HTR-8/SVneo (cell line): ENCODE measurements at places on chromosomes 11 and 22.

GRCh38 chr11:30304620-30305019 is 18.3 kb upstream of the ARL14EP start:
- DNase-seq, result no peak

GRCh38 chr11:117829369-117829725 is 4.8 kb upstream of the FXYD2 start:
- DNase-seq, result no peak

- DNase-seq, result peak; percentile 46
These were observed 50.5 kb downstream of the MAPK1 start for GRCh38 chr22:21816787-21817496.

GRCh38 chr11:134350381-134350780 is 18.6 kb downstream of the GLB1L2 start:
- no peak for DNase-seq

- no peak for DNase-seq
These were observed 1.1 kb downstream of the FAT3 start for GRCh38 chr11:92225568-92226330.

DNA sequence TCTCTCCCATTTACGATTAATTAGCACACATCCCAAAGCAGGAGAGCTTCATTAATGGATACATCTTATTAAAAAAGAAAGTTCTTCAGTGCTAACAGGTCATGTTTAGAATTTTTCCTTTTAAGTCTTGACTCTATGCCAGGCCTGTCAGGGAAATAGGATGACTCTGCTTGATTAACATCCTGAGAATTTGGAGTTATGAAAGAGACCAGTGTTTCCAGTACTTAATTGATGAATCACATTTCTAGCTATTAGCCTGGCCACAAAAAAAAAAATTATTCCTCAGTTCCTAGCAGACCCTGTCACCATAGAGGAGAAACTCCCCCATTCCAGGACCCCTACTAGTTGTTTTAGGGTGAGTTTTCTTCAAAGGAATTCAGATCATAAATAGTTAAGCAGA is 23.6 kb upstream of the ME3 start:
- DNase-seq, result peak; percentile 75

DNA sequence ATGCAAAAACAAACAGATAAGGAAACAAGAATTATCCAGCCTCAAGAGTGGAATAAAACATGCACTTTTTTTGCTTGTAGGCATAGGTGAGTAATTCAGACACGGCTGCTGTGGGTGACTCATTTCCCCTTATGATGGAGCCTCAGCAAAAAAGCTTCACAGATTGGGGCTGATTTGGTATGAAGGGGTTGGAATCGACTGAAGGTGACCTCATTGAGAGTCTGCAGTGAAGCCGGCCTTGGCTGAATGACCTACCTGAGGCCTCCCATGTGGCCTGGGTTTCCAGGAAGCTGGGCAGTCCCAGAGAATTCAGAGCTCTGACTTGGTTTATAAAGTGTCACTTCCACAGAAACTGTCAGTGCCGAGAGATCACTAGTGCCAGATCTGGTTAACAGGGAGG is 34.2 kb upstream of the VPREB1 start:
- no peak for DNase-seq

DNA sequence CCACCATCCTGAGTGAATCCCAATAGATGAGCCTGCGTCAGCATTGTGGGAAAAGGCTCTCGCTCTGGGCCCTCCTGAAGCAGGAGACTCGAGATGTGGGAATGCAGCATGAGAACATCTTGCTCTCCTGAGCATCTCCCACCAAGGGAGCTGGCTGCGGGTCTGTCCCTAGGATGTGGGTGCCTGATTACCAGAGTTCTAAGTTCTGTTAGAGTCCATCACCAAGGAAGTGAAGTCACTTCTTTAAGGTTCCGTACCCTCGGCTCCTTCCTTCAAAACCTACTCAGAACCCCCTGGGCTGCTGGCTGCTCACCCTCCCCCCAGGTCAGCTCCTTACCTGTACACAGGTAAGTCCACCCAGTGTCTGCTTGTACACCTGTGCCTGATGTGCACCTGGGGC is 100.5 kb upstream of the IGLL5 start:
- no peak for DNase-seq

- no peak for DNase-seq
These were observed 4.7 kb upstream of the AP1B1 start for GRCh38 chr22:29393019-29393608.

GRCh38 chr11:66467034-66467659 is 442 bp downstream of the PELI3 start:
- no peak for DNase-seq

DNA sequence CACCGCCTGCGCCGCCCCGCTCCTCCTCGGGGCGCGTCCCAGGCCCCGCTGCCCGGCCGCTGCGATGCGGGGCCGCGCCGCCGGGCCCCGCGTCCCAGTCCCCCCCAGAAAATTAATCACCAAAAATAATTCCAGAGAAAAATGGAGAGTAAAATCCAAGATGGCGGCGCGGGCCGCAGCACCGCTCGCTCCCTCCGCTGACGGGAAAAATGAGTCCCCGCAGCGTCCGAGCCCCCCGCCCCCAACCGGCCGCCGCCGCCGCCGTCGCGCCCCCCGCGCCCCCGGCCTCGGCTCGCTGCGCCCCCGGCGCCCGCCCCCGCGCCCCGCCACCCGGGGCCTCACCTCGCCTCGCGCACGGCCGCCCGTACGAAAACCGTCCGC is at the start of gene KMT5B:
Gene KMT5B (minus strand): TSS at position 162 of the 381 bp plus-strand sequence. CDS start 23,220 bp downstream, outside the sequence.
- no peak for DNase-seq

DNA sequence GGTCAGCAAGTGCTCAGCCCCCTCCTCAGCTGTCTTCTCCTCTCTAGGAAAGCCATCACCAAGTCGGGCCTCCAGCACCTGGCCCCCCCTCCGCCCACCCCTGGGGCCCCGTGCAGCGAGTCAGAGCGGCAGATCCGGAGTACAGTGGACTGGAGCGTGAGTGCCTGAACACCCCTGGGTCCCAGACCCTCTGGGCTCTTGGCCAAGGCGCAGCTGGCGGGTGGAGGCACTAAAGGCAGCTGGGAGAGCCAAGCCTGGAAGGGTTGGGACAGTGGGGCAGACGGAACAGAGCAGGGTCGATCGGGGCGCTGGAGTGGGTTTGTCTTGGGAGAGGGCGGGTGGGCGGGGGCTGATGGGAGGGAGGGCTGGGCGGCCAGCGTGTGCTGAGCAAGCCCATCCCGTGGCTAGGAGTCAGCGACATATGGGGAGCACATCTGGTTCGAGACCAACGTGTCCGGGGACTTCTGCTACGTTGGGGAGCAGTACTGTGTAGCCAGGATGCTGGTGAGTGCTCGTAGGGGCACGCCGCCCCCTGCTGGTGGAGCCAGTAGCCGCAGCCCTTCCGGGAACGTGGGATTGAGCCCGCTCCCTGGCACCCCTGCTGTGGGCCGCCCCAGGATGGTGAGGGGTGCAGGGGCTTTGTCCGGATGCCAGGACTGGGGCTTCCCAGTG is 14.1 kb upstream of the MDK start:
- no peak for DNase-seq

DNA sequence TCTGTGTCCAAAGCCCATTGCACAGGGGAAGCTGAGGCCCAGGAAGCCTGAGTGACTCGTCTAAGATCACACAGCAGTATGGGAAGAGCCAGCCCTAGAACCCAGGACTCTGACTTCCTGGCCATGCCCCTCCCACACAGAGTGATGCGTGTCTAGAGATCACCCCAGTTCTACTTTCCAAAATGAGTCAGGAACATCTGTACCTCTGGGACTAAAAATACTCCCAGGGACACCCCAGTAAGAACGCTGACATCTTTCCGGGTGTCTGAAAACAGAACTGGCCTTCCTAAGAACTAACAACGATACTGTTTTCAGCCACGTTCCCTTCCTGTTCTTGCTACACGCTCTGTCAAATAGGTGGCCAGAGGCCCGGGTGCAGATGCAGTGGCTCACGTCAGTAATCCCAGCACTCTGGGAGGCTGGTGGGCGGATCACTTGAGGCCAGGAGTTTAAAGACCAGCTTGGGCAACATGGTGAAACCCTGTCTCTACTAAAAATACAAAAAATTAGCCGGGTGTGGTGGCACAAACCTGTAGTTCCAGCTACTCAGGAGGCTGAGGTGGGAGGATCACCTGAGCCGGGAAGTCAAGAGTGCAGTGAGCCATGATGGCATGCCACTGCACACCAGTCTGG is 21.7 kb upstream of the PDGFB start:
- DNase-seq, result no peak

DNA sequence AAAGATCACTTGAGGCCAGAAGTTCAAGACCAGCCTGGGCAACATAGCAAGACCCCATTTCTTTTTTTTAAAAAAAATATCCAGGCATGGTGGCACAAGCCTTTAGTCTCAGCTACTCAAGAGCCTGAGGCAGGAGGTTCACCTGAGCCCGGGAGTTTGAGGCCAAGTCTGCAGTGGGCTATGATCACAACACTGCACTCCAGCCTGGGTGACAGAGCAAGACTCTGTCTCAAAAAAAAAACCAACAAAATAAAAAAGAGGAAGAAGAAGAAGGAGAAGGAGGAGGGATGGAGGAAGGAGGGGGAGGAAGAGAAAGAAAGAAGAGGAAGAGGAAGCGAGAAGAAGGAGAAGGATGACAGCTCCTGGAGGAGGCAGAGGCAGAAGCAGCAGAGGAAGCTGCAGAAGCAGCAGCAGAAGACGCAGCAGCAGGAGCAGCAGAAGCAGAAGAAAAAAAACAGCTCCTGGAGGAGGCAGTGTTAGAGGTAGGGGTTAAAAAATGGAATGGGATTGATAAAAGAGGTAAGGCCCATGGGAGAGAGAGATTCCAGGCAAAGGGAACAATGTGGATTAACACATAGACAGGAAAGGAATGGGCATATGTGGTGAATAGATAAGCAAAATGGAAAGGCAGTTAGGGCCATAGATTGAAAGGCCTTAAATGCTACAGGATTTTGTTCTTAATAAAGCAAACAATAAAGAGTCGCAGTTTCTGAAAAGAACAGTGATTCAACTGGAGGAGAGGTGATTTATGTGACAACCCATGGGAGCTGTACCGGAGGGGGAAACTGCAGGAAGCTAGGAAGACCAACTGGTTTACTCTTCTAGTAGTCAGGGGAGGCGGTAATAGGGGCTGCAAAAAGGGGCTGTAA is 10.9 kb downstream of the PRCP start:
- DNase-seq, result no peak

DNA sequence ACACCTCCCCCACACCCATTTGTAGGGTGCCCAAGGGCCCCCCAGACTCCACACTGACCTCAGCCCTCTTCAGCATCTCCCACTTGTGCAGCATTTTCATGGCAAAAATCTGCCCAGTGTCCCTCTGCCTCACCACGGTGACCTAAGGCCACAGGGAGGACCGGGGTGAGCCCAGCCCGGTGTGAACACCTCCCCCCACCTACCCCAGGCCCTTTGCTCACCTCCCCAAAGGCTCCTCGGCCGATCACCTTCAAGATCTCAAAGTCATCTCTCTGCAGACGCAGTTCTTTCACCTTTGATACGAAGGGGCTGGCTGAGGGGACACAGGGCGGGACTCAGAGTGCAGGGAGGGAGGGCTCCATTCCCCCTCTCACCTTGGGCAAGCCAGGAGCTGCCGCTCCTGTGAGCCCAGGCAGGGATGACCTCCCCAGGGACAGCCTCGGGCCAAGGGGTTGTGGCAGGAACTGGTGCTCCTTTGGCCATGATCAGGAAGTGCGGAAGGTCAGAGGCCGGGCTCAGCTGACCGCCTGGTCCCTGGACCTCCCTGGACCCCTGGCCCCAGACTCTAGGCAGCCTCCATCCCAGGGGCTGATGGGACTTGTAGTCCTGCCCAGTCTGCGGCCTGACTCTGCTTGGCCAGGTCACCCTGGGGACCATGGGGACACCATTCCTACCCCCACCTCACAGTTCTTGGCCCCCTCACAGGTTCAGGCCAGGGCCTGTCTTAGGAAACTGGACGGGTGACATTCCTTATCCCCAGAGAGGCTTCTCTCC is 2.7 kb downstream of the CDC42BPG start:
- DNase-seq, result no peak

- no peak for DNase-seq
These were observed 7.1 kb upstream of the VWA5A start for GRCh38 chr11:124108156-124108555.

DNA sequence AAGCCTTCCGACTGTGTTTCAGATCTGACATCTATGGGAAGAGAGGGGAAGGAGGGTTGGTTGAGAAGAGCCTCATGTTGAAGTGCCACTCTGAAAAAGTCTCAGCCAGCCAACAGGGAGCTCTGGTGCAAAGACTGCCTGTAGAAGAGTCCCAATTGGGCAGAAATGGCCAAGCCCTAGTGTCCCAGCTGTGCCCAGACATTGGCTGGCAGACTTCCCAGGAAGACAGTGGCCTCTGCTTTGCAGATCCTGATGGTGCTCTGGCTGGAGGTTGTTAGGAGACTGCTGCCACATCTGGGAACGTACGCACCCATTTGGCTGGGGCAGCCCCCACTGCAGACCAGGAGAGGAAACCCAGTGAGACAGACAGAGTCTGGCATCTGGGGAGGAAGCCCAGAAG is 3.2 kb upstream of the PLA2G3 start:
- DNase-seq, result no peak

DNA sequence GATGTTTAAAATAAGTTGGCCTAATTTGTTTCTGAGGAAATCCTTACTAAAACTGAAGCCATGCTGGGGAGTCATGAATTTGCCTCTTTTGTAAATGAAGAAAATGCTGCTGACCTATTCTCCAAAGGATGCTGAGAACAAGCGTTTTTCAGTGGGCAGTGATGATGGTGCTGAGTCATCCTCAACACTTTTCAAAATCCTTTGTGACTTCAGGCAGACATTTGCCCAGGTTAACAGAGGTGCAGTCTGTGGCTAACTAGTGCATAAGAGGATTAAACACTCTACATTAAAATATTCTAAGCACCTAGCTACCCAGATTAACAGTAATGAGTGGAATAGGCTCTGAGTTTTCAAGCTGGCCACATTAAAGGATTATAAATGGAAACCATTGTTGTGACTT is 509.0 kb downstream of the DLG2 start:
- DNase-seq, result no peak

GRCh38 chr22:45090497-45090910 is 73.2 kb upstream of the NUP50 start:
- DNase-seq, result no peak

- DNase-seq, result no peak
These were observed 5.6 kb downstream of the OSBPL5 start for GRCh38 chr11:3159296-3160190.

DNA sequence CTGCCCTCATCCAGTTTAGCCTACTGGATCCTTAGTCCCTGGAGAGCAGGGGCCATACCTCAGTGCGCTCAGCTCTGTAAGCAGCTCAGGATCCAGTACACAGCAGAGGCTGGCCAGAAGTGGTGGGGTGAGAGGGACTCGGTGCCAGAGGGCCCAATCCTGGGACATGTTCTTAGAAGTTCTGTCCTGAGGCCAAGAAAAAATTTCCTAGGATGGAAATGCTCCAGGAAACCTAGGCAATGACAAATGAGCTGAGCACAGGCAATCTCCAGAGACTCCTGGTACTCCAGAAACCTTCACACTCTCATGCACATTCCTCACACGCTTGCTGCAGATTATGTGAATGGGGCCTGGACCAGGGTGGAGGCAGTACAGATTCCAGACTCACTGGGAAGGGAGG is 89.6 kb downstream of the SERGEF start:
- DNase-seq, result no peak

- DNase-seq, result no peak
These were observed 58.1 kb downstream of the MIAT start for GRCh38 chr22:26715392-26715936.

- DNase-seq, result no peak
These were observed 509.9 kb upstream of the B3GAT1 start for GRCh38 chr11:134921938-134922337.

GRCh38 chr22:18116634-18117033 is 6.0 kb downstream of the TUBA8 start:
- no peak for DNase-seq
